ENCODE measurements at places on chromosomes 11 and 22. TPM values are rescaled to one million over a fixed set of nuclear protein-coding genes. Genes with fewer than 3 reads are reported as not detected.

DNA sequence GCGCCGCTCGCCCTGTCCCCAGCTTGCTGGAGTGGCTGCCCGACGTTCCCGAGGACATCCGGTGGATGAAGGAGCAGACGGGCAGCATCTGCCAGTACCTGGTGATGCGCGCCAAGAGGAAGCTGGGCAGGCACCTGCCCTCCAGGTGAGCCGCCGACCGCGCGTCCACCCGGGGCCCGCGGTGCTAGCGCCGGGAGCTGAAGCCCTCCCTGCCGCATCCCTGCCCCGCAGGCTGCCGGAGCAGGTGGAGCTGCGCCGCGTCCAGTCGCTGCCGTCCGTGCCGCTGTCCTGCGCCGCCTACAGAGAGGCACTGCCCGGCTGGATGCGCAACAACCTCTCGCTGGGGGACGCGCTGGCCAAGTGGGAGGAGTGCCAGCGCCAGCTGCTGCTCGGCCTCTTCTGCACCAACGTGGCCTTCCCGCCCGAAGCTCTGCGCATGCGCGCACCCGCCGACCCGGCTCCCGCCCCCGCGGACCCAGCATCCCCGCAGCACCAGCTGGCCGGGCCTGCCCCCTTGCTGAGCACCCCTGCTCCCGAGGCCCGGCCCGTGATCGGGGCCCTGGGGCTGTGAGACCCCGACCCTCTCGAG lies 3.3 kb upstream of the CRACR2B start:
- no peak for DNase-seq
- H3K27ac ChIP-seq, result no peak overlapping the region
- H3K4me3 ChIP-seq, result no peak overlapping the region
- peaks cover 63% of the 10 kb centered on the region for H3K4me1 ChIP-seq
- peaks cover 18% of the 10 kb centered on the region for H3K36me3 ChIP-seq

GRCh38 chr11:117752721-117753237 lies 44.2 kb downstream of the DSCAML1 start:
- H3K27me3 ChIP-seq, result no peaks in the 10 kb centered on the region
- no peak overlapping the region for H3K27ac ChIP-seq

GRCh38 chr11:57752954-57753353 lies 1.3 kb upstream of the BTBD18 start:
- DNase-seq, result no peak
- no peak overlapping the region for H3K4me3 ChIP-seq
- no peak overlapping the region for H3K27ac ChIP-seq
- H3K4me1 ChIP-seq, result no peaks in the 10 kb centered on the region
- peaks cover 3% of the 10 kb centered on the region for H3K36me3 ChIP-seq

Gene SLC6A5
- total RNA-seq, result 0.05 TPM

- H3K4me3 ChIP-seq, result no peak overlapping the region
- no peaks in the 10 kb centered on the region for H3K4me1 ChIP-seq
- no peak overlapping the region for H3K27ac ChIP-seq
These were observed 25.4 kb downstream of the NEU3 start for GRCh38 chr11:75014129-75014528.

Gene ACTN3
- 0.05 TPM for total RNA-seq

DNA sequence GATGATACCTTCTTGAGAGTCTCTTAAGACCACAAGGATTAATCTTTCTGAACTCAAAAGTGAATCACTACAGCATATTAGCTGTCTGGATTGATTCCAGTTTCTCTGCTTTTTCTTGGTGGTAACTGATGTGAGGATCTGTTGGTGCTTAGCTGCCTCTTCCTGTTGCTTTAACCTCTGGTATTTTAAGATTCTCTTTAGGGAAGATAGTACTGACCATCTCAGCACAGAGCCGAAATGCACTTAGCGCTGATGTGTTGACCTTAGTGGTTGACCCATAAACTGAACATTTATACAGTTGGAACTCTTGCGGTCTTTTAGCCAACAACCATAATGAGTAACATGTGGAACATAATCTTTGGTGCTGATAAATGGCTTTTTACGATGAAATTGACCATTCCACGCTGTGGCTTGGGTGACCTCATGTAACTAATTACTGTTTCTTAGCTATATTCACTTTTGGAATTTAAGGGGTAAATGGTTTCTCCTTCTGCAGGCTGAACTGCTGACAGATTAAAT lies 33.7 kb downstream of the APLP2 start:
- H3K4me1 ChIP-seq, result no peaks in the 10 kb centered on the region
- no peaks in the 10 kb centered on the region for H3K36me3 ChIP-seq
- no peak overlapping the region for H3K27ac ChIP-seq
- H3K27me3 ChIP-seq, result no peaks in the 10 kb centered on the region
- no peak overlapping the region for H3K4me3 ChIP-seq
- no peak for DNase-seq

DNA sequence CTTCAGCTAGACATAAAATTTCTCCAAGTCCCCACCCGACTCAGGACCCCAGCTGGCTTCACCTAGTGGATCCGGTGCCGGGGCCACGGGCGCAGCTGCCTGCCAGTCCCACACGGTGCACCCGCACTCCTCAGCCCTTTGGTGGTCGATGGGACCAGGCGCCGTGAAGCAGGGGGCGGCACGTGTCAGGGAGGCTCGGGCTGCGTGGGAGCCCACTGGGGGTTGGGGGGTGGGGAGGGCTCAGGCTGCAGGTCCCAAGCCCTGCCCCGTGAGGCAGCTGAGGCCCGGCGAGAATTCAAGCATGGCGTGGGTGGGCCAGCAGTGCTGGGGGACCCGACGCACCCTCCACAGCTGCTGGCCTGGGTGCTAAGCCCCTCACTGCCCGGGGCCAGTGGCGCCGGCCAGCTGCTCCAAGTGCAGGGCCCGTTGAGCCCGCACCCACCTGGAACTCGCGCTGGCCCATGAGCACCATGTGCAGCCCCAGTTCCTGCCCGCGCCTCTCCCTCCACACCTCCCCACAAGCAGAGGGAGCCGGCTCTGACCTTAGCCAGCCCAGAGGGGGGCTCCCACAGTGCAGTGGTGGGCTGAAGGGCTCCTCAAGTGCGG lies 747.0 kb downstream of the FAM181B start:
- no peaks in the 10 kb centered on the region for H3K36me3 ChIP-seq
- H3K27me3 ChIP-seq, result no peaks in the 10 kb centered on the region
- no peak for DNase-seq
- H3K4me3 ChIP-seq, result no peak overlapping the region
- no peak overlapping the region for H3K27ac ChIP-seq

- H3K27me3 ChIP-seq, result no peaks in the 10 kb centered on the region
- no peak overlapping the region for H3K4me3 ChIP-seq
- H3K36me3 ChIP-seq, result no peaks in the 10 kb centered on the region
- H3K4me1 ChIP-seq, result peaks cover 7% of the 10 kb centered on the region
- no peak for DNase-seq
These were observed 1.1 kb upstream of the MTMR2 start for GRCh38 chr11:95925011-95925410.

- H3K4me3 ChIP-seq, result no peak overlapping the region
- H3K4me1 ChIP-seq, result peaks cover 2% of the 10 kb centered on the region
- no peak for DNase-seq
- H3K27ac ChIP-seq, result no peak overlapping the region
- no peaks in the 10 kb centered on the region for H3K27me3 ChIP-seq
These were observed 22.3 kb downstream of the PPFIBP2 start for GRCh38 chr11:7536100-7536499.

GRCh38 chr11:99418927-99419720 lies 398.4 kb downstream of the CNTN5 start:
- no peak for DNase-seq
- no peaks in the 10 kb centered on the region for H3K27me3 ChIP-seq
- no peaks in the 10 kb centered on the region for H3K4me1 ChIP-seq
- H3K4me3 ChIP-seq, result no peak overlapping the region
- H3K27ac ChIP-seq, result no peak overlapping the region
- H3K36me3 ChIP-seq, result no peaks in the 10 kb centered on the region

Gene OR9G4
- not detected for total RNA-seq

DNA sequence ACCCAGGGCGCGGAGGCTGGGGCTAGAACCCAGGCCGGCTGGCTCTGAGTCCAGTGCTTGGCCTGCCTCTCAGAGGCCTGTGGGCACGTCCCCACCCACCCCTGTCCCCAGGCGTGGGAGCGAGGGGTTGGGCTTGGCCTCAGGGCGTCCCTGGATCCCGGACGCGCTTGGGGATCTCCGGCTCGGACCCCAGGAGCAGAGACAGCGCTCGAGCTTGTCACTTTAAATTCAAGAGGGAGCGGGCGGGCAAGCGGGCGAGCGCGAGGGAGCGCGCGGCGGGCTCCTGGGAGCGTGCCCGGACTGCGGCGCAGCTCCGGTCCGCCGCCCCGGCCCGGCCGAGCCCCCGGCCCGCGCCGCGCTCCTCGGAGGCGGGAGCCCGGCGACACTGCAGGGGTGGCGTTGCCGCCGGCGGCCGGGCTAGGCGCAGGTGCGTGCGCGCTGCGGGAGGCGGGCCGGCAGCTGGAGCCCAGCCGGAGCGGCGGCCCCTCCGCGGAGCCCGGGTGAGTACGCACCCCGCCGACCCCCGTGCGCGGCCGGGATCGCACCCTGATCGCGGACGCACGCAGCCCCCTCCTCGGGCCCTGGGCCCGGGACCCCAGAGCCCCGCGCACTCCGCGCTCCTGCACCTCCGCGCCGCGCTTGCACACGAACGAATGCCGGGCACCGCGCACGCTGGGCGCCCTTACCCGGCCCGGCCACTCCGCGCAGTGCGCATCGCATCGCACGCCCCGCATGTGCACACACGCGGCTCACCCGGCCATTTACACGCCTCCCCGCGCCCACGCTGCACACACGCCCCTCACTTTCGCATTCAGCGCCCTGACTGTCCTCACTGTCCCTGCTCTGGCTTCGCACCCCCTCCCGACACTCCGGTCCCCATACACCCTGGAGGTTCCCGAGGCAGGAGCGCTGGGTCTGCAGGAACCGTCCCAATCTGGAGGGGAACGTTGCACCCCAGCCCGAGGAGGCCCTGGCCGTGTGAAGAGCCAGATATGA lies at the start of gene SYT12:
SYT12 (plus strand) TSS at position 174 of the 996 bp plus-strand sequence. CDS start 7,011 bp downstream, outside the sequence.
- no peak within 1 kb of the TSS for H3K27ac ChIP-seq
- H3K4me3 ChIP-seq, result peak within 1 kb of the TSS; percentile 23
- DNase-seq, result no peak
- peaks cover 27% of the 10 kb centered on the region for H3K4me1 ChIP-seq
- H3K27me3 ChIP-seq, result peaks cover 56% of the 10 kb centered on the region

- no peaks in the 10 kb centered on the region for H3K36me3 ChIP-seq
- H3K27ac ChIP-seq, result no peak overlapping the region
- no peaks in the 10 kb centered on the region for H3K4me1 ChIP-seq
- H3K27me3 ChIP-seq, result no peaks in the 10 kb centered on the region
- no peak for DNase-seq
These were observed 43.0 kb downstream of the RASSF10 start for GRCh38 chr11:13052130-13052571.

DNA sequence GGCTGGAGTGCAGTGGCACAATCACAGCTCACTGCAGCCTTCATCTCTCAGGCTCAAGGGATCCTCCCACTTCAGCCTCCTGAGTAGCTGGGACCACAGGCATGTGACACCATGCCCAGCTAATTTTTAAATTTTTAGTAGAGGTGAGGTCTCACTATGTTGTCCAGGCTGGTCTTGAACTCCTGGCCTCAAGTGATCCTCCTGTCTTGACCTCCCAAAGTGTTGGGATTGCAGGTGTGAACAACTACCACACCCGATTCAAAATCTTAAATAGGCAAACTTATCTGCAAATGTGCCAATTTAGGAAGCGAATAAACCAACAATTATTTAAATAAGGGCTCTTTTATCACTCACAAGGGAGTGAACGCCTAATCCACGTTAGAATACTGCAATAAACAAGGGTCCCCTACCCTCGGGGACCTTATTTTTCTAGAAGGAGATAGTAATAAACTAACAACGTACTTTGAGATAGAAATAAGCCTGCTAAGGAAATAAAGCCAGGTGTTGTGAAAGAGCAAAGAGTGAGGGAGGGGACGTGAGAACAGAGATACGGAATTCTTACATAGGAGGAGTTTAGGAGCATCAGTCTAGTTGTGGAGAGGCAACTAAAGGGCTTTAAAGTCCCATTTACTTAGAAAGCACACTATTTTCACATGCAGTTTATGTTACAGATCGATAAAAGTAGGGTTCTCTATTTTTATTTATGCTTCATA lies 3.0 kb upstream of the WEE1 start:
- H3K36me3 ChIP-seq, result no peaks in the 10 kb centered on the region
- H3K4me3 ChIP-seq, result no peak overlapping the region
- H3K27ac ChIP-seq, result no peak overlapping the region
- peaks cover 4% of the 10 kb centered on the region for H3K27me3 ChIP-seq
